ENCODE measurements at places on chromosomes 7 and 10.
A peak's percentile ranks its signal among the peaks of the same experiment; 100 is the strongest.

GRCh38 chr10:5892007-5892406 is 2.0 kb downstream of the FBH1 start:
- no peak for DNase-seq

- no peak for DNase-seq
Observed at GRCh38 chr10:11631890-11632587, 20.6 kb upstream of the USP6NL start.

DNA sequence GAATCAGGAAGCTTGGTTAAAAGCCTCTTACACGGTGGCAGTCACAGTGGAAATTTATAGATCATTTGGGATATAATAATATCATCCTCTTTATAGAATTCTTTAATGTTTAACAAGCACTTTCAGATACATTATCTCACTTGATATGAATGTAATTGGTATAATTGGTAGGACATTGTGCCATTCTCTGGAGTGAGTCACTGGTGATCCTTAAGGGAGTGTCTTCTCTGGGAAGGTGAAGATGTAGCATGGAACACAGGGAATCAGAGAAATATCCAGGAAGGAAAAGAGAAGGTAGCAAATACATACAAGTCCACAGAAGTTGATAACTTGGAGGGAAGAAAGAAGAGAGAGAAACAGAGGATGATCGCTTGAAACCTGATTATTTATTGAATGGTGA is 9.8 kb downstream of the PTPRZ1 start:
- DNase-seq, result no peak

DNA sequence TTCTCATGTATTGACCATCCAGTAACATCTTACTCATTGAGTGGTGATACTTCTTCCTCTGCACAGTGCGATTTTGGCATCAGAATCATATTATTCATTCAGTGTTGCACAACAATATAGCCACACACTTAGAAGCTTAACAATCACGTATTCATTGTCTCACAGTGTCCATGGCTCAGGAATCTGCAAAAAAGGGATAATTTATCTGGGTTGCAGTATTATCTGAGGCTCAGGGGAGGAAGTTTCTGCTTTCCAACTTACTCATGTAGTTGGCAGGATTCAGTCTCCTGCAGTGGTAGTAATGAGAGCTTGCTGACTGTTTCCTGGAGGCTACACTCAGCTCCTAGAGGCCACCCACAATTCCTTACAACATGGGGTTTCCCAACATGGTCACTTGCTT is 803.6 kb downstream of the SORCS1 start:
- DNase-seq, result no peak

DNA sequence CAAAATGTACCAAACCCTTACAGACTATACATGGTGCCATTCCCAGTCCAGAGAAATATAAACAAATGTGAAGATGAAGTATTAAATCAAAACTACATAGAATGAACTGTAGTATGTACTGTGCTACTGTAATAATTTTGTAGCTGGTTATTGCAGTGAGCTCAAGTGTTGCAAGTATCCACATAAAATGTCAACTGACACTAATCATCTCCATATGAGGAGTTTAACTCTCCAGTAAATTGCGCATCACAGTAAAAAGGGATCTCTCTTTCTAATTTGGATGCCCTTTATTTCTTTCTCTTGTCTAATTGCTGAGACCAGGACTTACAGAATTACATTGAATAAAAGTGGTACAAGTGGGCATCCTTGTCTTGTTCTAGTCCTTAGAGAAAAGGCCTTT is 165.5 kb downstream of the CPED1 start:
- DNase-seq, result no peak

GRCh38 chr7:41487229-41487940 is 215.5 kb downstream of the INHBA start:
- no peak for DNase-seq

DNA sequence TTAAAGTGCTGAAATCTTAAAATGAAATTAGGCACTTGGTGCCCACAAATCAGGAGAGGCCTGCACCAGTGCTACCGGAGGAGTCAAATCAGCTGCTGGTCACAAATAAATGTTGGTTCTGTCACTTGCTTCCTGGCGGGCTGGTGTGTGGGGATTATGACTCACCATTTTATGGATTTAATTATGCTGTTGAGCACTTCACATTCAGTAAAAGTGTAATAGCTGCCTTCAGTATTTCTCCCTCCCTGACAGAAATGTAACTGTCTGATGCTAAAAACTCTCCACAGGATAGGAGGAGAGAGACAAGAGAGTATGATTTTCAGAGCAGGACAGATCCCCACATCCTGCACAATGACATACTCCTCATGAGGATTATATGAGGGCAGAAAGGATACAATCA is 186.0 kb downstream of the JAZF1 start:
- DNase-seq, result no peak

DNA sequence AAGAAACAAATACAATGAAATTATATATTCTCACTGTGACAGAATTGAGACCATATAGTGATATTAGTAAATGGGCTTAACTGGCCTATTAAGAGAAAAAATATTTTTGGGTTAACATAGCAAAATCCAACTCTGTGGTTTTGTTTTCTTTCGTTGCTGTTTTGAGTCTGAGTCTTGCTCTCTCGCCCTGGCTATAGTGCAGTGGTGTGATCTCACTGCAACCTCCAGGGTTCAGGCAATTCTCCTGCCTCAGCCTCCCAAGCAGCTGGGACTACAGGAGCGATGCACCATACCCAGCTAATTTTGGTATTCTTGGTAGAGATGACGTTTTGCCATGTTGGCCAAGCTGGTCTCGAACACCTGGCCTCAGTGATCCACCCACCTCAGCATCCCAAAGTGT is 15.3 kb downstream of the TRIM24 start:
- no peak for DNase-seq

DNA sequence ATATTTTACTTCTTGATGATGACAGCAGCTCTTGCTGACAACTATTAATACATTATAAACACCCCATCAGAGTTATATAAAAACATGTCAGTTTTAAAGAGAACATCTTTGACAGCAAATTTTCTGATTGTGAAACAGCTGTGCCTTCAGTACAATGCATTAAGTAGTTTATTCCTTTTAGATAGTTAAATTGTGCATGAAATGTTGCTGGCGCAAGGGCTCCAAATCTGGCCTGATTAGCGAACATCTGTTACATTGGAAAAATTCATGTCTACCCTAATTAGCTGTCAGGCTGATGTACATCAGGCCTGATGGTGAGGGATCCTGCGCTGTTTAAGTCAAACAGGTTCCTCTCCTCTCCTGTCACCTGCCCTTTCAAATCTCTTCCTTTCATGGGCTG is 171.9 kb upstream of the SP8 start:
- DNase-seq, result no peak

DNA sequence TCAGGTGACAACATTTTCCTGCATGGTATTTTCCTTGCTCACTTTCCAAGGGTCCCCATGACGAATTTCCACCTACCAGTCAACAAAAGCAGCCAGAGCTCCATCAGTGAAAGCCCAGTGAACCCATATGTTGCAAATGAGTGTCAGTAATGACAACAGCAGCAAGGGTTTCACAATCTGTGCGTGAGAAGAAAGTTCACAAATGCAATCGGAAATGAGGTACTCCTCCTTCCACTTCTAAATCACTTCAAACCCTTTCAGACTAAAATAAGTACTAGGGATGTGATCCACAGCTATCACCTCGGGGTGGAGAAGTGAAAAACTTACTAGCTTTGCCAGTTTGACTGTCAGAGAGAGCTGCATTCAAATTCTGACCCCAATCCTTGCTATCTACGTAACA is 55.6 kb upstream of the BET1 start:
- DNase-seq, result no peak

DNA sequence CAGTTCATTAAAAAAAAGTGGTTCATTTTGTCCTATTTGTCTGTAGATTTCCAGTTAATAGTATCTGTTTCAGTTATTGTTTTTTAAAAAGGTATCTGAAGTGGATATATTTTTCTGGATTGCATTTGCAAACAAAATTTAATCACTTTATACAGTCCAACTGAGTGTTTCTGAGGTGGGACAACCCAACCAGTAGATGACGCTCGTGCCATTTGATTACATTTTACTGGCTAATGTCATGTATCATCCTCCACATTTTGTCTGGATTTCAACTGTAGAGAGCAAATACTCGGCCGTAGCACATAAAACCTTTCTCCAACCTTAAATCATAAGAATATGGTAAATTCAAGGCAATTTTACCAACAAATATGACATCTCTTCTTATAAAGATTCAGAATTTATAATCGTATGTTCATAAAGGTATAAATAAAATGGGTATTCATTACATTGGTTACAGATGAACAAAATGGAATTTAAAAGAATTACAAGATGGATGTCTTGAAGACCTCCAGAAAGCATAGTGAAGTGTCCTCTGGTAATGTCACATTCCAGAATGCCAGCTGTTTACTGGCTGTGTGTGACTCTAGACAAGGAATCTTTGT is 789.0 kb downstream of the PHTF2 start:
- no peak for DNase-seq

DNA sequence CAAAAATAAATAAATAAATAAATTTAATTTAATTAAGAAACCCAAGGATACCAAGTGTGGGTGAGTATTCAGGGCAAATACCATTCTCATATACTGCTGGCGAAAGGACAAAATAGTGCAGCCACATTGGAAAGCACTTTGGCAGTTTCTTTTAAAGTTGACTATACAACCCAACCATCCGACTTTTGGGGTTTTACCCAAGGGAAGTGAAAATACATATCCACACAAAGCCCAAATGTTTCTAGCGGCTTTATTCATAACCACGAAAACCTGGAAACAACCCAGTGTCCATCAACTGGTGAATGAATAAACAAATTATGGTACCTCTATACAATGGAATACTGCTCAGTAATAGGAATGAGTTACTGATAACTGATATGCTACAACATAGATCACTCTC is 36.2 kb upstream of the OGDHL start:
- no peak for DNase-seq

DNA sequence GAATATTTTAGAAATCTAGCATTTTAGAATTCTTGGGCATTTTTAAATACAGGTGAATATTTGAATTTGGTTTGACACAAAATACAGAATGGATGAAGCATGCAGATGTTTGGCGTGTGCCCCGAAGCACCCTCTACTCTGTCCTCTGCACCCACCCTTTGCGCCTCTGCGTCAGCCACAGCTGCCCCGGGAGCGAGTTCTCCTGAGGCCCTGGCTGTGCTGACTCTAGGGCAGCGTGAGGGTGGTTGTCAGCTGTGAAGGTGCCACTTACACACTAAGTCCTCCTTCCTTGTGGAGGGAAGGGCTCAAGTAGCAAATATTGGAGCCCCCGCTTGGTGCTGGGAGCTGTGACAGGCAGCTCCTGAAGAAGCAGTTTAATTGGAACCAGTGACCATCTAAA is 48.4 kb downstream of the DAGLB start:
- DNase-seq, result no peak

DNA sequence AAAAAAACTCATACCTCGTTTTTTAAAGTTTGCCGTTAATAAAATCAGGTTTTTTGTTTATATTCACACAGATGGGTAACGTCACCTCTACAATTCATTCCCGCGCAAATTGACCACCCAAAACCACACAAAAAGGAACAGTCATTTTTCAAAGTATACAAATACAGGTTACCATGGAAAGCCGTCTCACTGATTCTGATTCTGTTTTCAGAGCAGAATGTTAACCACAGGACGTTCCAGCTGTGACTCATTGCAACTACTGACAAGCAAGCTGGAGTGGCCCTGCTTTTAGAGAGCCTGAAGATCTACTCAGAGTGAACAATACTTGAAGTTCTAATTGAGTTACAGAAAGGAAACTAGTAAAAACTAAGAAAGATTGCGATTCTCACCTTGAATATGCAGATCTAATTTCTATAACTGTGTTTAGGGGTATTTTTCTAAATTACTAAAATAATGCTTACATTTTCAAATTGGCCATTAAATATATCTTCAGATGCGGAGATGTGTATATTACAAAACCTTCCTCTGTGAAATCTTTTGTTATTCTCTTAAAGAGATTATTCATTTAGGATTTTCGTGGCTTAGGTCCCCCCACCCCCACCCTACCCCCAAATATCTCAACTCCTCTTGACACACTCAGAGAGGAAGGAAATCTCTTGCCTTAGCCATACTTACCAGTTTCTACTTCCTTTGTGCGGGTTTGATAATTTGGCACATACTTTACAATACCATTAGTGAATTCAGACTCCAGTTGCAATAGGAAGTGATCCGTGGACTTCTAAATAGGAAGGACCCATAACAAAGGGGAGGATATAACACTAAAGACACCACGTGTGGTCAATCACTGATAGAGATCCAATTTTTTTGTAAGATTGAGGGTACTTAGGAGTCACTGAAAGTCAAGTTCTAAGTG is 106.0 kb downstream of the CUBN start:
- DNase-seq, result peak; percentile 77

DNA sequence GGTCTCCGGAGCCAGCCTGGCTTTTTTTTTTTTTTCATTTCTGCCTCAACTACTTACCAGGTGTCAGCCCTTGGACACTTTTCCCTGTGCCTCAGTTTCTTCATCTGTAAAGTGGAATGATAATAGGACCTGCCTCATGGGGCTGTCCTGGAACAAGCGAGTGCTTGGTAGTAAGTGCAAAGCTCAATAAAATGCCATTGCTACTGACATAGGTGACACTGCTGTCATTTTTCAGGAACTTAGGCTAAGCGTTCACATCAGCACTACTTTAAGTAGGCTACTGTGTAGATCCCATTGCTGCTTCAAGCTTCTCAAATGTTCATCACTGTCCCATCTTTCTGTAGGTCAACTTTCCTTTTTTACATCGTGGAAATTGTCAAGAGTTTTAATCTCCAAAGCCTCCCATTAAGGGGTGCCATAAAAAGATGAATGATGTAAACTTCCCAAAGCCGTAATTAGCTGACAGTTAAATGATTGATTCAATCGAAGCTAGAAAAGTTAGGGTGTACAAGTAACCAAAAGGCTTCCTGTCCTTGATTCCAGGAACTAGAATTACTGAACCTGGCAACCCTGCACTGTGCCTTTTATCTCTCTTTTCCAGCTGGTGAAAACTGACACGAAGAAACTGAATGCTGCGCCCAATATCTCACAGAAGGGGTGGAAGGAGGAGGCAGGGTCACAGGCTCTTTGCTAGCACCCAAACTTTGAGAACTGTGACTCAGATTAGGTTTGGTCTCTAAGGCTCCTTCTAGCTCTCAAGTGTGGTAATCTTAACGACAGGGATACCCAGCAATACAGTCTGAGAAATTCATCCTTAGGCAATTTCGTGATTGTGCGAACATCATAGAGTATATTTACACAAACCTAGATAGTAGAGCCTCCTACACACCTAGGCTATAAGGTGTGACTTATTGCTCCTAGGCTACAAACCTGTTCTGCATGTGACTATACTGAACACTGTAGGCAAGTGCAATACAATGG is 861 bp upstream of the USP6NL start:
- DNase-seq, result peak; percentile 90

- no peak for DNase-seq
Observed at GRCh38 chr10:69646185-69647060, 16.4 kb downstream of the FAM241B start.

Measured in KG1 (cell line).